Left renal cortex interstitium (tissue), 4 donors: ENCODE measurements at places on chromosomes 1 and 21. TPM values are rescaled to one million over a fixed set of nuclear protein-coding genes. Genes with fewer than 3 reads are reported as not detected.

- no peak for DNase-seq
Measured at GRCh38 chr1:228101994-228102790, 933 bp downstream of the C1orf35 start.

GRCh38 chr1:40841602-40842001 is 20.6 kb downstream of the CITED4 start:
- no peak for DNase-seq

The HJV gene
- not detected for polyA plus RNA-seq

DNA sequence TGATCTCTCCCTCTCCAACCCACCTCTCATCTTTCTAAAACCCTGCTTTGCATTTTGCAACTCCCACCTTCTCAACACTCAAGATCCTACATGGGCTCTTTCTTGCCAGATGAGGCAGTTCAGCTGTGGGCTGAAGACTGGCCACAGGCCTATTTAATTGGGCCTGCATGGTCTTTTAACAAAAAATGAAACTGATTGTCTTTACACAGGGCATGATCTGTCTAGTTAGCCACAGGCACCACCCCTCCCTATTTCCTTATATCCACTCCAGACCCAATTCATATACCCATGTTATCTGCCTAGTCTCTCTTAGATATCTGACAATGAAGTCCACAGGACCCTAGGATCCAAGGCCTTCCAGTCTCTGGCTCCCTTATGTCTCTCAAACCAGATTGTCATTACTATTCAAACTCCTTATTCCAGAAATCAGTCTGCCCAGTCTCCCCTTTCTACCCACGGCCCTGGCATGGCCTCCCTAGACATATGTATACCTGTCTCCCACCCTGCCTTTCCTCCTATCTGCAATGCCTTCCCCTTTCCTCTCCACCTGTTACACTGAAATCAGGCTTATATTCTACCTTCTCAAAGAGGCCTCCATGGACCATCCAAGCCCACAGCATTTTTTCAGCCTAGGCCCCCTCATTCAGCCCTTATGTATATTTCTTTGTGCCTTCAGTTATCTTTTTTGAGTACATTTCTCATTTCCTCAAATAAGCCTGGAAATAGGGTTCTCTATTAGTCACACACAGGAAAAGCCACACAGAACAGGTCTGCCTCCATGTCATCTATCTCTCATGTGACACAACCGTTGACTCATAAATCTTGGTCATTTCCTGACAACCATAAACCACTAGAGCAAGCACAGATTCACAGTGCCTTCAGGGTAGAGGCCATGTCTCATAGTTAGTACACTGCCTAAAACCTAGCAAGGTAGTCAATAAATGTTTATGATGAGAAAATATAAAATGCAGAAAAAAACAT is 39.0 kb downstream of the LPAR3 start:
- no peak for DNase-seq

DNA sequence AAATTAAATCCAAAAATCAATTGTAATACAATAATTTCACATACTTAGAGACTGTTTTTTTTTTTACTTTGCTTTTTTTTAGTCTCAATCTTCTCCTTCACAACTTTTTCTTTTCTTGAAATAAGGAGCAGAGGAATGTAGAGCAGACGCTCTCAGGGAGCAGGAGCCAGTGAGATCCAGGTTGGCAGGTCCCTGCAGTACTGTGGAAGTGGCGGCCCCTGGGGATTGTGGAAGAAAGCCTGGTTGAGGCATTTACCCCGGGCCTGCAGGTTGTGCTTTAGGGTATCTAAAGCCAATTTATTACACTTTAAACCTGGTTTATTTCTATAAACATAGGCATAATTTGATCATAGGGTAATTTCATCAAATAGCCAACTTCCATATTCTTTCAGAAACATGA is 748 bp upstream of the OR2AJ1 start:
- DNase-seq: no peak

DNA sequence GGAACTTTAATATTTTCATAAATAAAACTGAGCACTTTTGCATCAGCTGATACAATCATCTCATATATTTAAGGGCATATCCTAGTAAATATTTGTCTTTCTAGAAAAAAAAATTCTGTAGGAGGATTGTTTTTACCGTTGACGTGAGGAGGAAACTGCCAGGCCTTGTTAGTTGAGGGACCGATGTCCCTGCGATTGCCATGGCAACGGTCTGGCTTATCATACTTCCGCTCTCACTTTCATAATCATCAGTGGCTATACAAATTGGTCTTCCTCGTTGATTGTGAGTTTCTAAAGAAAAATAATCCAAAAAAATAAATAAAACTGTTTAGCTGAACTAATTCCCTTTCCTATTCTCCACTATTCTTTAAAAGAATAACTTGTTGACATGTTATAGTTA is 69.3 kb upstream of the ANGPTL3 start:
- DNase-seq: no peak

DNA sequence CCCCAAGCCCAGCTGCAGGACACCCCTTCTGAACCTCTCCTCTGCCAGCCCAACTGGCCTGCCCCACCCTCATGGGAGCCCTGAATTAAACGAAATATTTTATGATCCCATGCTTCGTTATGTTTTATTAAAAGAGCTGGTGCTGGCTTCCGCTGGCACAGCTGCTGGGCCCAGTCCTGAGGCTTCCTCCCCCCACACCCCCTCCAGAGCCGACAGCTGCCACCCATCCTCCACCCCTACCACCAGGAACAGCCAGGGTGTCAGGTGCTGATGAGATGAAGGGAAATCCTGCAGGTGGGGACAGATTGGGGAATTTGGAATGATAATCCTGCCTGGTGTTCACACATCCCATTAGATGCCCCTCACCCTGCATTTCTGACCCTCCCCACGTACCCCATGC is 19.0 kb downstream of the IGSF21 start:
- DNase-seq: no peak

The GATAD2B gene
- polyA plus RNA-seq: 23.0 TPM

- no peak for DNase-seq
Measured at GRCh38 chr1:91325456-91325855, 79.2 kb downstream of the HFM1 start.

DNA sequence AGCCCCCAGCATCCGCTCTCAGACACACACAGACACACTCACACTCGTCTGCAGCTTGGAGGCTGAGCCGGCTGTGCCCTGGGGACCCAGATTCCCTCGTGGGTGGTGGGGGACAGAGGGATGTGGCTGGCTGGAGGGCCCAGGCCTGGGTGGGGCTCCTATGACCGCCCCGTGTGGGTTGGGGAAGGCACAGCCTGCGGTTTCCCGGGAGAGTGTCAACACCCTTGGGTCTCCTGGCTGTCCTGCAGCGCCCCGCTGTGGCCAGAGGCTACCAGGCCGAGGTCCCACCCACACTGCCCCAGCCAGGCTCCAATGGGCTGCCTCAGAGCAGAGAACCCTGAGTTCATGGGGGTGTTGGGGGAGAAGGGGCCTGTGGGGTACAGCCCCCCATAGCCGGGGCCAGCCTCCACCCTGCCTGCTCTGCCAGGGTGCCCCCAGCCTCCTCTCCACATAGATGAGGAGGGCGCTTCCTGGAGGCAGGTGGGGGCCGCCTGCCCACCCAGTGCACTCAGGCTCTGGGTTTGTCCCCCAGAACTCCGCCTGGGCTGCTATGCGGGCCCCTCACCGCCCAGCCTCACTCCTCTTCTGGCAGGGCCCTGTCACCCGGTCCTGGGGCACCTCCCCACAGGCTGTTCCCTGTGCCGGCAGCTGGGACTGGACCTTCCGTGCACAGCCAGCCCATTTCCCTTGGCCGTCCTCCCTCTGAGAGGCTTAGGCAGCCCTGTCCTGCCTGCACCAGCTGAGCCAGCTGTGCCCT is at the start of gene TTC34:
Gene TTC34 (minus strand): TSS at position 159 of the 757 bp plus-strand sequence. CDS start 866 bp downstream, outside the sequence.
- DNase-seq: peak; percentile 7

The CFAP74 gene
- 0.68 TPM for polyA plus RNA-seq

DNA sequence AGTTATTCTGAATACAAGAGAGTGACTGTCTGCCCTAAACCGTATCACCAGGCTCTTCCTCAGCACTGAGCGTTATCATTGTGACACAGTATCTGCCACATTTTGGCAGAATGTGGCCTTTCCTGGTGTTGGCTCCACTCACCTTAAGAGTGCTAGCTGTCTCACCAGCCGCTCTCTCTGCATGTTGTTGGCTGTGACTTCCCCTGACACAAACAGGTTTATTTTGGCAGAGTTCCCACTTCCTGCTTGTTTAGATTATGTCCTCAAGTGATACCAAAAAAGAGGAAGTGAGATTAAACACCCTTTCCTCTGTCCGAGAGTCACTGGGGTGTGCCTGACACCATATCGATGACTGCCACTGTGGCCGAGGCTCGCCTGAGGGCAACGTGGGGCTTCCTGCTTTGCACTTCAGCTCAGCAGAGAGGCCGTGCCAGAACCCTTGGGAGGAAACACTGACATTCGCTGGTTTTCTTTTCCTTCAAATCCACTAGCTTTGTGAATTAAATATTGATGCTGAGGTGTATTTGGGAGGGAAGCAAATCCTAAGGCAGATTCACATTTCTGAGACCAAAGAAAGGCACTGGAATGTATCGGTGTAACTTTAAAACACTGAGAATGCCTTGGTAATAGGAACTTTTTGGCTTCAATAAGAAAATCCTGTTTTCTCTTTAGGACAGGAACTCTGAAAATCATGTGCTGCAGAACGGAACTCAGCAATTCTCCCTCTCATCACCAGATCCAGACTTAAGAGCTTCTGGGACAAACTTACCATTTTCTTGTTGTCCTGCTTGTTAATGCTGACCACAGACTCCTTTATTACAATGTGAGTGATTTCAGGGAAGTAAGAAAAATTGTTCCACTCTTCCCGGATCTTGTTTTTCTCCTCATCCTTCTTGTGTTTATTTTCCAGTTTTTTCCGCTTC is 102.1 kb downstream of the JAK1 start:
- no peak for DNase-seq

The B3GALT5 gene
- 2.2 TPM for polyA plus RNA-seq

DNA sequence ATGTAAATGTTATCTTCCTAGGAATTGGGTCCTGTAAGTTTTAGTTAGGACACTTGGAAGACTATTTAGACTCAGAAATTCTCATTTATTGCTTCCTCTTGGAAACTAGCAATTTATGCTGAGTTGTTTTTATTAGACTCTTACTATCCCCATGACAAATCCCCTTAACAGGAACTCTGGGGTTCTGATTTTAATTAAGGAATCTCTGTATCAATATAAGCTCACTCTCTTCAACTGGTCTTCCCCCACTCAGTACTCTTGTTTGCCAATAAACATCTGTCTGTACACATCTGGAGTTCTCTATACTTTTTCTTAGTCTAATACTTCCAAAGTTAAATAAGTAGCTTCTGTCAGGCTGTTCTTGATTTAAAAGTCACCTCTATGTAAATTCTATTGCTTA is 64.1 kb upstream of the TBX15 start:
- no peak for DNase-seq

- no peak for DNase-seq
Measured at GRCh38 chr1:186530109-186530508, 69.2 kb upstream of the PDC start.
